ENCODE measurements at places on chromosomes 5 and 9.

DNA sequence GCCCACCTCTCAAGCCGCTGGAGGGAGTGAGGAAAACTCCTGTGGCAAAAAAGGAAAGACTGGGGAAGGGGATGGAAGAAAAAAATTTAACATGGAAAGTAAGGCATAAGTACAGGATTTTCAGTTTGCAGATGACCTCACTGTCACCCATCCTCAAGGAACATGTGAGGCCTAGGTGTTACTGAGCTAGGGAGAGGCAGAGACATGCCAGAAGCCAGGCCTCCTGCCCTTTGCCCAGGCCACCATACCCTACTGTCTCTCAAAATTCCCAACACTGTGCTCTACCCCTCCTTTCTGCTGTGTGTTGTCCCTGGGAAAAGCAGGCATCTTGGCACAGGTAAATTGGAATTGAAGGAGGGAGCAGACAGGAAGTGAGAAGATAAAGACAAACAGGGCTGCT lies 4.4 kb upstream of the MGAT1 start:
- no peak for DNase-seq

- DNase-seq, result no peak
Measured at GRCh38 chr5:135216471-135217343, 182.3 kb downstream of the MACROH2A1 start.

- DNase-seq, result no peak
Measured at GRCh38 chr5:74514888-74515551, 125.5 kb downstream of the ENC1 start.

DNA sequence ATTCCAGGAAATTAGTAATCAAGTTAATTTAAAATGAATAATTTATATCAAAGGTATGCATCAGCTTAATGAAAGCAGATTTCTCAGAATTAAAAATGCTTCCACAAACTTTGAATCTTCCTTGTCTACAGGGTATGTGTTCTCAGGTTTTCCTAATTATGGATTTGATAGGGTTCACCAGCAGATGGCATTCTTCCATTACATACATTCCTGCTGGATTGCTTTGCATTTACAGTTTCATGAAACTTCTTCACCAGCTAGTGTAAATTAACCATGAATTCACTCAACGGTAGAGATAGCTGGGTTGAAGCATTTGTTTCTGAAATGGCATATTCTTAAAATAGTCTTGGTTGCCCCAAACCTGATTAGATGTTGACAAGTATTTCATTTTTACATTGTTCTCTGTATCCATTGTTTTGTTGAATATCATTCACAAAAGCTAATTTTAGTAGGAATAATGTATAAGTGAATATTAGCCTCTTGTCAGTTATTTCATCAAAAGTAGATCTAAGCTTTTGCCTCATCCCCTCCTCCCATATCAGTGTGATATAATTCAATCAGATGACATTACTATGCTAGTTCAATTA lies 68.7 kb upstream of the WDR41 start:
- DNase-seq, result no peak

DNA sequence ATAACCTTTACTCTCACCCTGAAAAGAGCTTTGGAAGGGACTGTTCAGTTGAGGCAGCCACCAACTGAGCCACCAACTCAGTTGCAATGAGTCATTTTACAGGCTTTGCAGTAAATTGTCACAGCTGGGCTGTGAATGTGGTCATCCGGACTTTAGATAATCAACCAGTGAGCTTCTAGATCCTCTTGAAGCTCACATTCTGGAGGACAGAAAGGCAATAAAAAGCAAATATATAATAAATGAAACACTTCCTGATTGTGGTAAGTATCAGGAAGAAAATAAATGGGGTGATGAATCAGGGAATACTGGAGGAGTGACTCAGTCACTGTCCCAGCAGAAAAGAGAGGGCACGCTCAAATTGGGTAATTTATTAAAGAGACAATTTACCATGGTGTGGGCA lies 13.2 kb upstream of the C5orf58 start:
- no peak for DNase-seq

- peak; percentile 10 for DNase-seq
Measured at GRCh38 chr5:141757402-141757801, 75.4 kb upstream of the ARAP3 start.

GRCh38 chr9:73137286-73137899 lies 14.3 kb upstream of the ANXA1 start:
- no peak for DNase-seq

- peak; percentile 6 for DNase-seq
Measured at GRCh38 chr9:136426787-136427186, 12.9 kb downstream of the INPP5E start.

- DNase-seq, result no peak
Measured at GRCh38 chr5:44942524-44943001, 133.8 kb downstream of the MRPS30 start.

- no peak for DNase-seq
Measured at GRCh38 chr9:88805217-88805943, 185.9 kb upstream of the S1PR3 start.

DNA sequence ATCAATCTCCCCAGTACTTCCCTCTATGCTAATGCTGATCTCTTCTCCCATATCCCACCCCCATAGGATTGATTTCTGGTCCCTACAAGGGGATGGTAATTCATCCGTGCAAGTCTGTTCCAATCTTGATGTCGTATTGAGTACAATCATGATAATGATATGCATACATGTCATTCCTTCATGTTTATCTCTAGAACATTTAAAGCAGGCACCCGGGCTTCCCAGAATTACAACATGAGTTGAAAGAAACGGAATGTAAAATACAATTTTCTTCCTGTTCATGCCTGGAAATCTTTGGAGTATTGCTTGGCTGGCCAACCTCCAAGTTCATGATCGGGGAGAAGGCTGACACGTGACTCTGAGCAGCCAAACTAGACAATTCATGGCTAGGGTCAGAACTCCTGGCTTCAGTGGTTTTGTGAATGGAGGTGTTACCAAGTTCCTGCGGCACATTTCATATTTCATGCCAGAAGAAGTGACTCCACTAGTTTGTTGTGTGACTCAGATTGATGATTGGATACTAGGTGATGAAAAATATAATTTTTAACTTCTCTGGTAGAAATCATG lies 66.6 kb downstream of the C9orf152 start:
- no peak for DNase-seq

- no peak for DNase-seq
Measured at GRCh38 chr9:76215066-76215465, 179.2 kb downstream of the RFK start.

- DNase-seq, result no peak
Measured at GRCh38 chr5:119282628-119283027, 73.2 kb upstream of the TNFAIP8 start.

DNA sequence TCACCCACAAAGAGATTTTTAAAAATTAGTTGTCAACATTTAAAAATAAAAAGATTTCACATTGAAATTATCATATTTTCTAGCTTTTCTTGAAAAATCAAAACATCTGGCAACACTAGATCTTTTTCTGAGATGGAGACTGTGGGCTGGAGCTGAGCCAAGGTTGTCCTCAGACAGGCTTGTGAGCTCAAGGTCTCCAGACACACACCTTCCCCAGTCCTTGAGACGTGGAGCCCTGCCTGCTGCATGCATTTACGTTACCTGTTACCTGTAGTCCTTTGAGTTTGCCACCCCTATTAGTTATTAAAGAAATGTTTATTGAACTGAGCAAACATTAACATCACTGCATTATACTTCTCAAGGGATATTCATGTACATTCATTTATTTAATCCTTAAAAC lies 87.5 kb upstream of the TLE1 start:
- no peak for DNase-seq

DNA sequence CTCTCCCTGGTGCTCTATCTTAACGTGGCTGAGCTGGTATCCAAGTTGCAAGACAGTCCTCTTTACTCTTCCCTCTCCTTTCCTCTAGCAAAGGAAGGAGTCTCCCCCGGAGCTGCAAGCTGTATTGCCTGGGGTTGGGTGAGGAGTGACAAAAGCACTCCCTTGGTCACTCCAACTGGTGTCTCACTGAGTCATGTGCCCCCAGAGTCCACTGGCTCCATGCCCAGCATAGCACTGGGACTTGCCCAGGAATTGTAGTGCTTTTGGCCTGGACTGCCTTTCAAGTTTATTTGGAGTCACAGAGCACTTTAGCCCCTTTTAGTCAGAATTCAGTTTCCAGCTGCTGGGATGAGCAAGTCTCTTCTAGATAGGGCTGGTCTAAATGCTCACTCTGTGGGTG lies 82.6 kb upstream of the FST start:
- no peak for DNase-seq

DNA sequence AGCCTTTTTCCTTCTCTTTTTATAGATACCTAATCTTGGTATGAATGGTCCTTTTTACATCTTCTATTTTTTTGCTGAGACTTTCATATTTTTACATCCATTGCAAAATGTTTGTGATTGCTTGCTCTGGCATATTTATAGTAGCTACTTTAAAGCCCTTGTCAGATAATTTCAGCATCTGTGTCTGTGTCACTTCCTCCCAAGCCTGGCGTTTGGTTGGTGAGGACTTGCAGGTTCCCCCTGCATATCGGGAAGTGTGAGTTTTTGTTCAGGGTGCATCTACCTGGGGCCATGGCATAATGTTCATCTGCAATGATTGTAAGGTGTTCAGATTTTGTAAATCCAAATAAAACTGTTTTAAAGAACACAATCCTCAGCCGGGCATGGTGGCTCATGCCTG lies 8.9 kb downstream of the FBXW5 start:
- no peak for DNase-seq

Data from caudate nucleus (tissue), 63 donors.